CD4-positive, alpha-beta T cell treated with Interleukin-6 at 100 ng/mL for 8 hours (primary cell): ENCODE measurements at places on chromosomes 7 and 10.
A peak's percentile ranks its signal among the peaks of the same experiment; 100 is the strongest.

GRCh38 chr10:119542988-119543813, 682 bp upstream of the RGS10 start:
- peak; percentile 65 for DNase-seq

DNA sequence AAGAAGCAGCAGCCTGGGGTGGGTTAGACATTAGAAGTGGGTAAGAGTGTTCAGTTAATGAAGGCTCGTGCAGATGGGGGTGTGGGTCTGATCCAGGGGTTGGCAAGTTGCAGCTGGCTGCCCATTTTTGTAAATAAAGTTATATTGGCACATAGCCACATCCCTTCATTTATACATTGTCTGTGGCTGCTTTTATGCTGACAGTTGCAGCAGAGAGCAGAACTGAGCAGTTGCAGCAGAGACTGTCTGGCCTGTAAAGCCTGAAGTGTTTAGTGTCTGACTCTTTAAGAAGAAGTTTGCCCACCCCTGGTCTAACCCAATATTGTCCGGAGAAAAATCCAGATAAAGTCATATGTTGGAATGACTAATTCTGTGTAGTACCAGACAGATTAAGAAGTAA, 38.1 kb downstream of the GLRX3 start:
- no peak for DNase-seq

DNA sequence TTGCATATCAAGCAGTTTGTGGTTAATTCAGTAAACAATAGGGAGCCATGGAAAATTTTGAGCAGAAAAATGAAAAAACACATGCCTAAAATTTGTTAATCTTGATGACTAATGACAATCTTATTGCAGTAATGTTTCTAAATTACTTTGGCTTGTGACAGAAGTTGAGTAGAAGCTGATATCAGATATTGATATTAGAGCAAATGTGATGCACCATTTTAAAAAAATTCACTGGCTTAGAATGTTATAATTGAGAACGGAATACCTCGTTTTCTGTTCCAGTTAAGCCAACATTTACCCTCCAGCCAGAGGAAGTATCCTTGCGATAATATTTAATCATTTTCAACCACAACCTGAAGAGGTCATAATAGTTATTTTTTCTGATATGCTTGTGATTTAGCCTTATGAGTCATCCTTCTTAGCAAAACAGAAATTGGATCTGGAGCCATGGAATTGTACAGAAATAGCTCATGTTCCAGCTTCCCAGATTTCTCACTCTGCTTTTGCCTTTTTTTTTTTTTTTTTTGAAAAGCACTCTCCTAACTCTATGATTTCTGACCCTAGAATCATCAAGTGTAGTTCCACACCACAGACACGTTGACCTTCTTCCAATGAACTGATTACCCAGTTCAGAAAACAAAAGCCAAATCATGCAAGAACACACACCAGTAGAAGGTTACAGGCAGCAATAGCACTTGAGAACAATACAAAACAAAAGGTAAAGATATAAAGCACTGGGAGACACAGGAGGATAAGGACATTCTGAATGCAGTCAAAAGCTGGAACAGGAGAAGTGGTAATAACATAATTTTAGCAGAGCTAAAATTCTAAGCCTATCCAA, 96.8 kb upstream of the PHYHIPL start:
- DNase-seq = no peak

DNA sequence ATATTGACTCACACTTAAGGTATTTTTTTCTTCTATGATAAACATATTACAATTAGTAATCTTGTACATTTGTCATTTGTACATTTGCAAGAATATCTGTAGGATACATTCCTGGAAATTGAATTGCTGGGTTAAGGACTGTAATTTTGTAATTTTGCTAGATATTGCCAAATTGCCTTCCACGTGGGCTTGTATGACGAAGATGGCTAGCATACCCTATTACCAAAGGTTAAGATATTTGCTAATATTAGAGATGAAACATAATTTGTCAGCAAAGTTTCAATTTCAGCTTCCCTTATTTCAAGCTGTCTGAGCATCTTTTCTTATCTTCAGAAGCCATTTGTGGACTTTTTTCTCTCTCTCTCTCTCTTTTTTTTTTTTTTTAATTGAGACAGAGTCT, 1.0 kb upstream of the LYZL2 start:
- DNase-seq = no peak

DNA sequence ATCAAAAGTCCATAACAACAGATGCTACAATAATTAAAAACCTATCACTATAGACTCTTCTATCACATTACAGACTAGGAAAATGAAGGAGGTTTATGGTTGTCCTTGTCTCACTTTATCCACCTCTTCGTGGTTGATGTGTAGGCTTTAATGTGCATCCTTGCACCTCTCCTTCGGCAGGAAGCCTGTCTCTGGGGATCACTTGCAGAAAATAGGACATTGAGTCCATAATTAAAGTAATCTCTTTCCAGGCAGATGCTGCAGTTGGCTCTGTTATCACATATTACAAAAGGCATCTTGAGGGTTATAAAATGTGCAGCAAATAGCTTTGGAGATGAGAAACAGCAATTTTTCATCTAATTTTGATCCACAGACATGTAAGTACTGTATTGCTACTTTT, 168.4 kb downstream of the RELN start:
- DNase-seq = no peak

GRCh38 chr7:150443793-150444540, 6.5 kb upstream of the GIMAP8 start:
- DNase-seq = no peak

- no peak for DNase-seq
Observed at GRCh38 chr10:1418031-1418550, 319.2 kb downstream of the ADARB2 start.

DNA sequence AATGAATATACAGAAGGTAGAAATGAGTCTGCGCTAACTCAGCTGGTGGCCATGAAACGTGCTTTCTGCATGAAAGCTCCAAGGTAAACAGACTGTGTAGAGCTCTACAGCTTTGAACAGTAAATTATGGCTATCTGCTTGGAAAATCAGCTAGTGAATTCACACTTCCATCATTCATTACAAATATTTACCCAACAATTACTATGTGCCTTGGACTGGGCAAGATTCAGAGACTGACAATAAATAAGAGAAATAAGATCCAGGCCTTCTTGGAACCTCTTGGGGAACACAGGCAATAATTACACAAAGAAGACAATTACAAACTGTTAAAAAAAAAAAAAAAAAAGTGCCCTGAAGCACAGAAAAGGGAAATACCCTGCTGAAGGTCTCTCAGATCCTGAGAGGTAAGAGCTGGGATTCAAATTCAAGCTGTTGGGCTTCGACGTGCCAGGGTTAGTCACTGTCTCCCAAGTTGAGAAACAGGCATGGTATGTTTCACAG, 15.8 kb downstream of the TSPAN12 start:
- no peak for DNase-seq

DNA sequence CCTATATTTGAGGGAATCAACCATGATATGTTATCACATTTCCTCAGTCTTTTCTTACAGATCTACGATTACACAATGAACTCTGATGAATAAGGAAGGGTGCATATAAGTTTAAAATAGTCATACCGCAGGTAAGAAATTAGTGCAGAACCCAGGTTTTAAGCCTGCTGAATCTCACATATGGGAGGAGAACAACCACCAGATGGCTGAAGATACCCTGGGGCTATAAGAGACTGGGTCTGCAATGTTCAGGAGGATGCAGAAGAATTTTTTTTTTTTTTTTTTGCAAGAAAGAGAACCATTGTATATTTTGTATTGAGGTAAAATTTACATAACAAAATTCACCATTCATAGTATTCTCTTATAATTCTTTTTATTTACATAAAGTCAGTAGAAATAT, 372.3 kb upstream of the MYO3A start:
- DNase-seq = no peak

DNA sequence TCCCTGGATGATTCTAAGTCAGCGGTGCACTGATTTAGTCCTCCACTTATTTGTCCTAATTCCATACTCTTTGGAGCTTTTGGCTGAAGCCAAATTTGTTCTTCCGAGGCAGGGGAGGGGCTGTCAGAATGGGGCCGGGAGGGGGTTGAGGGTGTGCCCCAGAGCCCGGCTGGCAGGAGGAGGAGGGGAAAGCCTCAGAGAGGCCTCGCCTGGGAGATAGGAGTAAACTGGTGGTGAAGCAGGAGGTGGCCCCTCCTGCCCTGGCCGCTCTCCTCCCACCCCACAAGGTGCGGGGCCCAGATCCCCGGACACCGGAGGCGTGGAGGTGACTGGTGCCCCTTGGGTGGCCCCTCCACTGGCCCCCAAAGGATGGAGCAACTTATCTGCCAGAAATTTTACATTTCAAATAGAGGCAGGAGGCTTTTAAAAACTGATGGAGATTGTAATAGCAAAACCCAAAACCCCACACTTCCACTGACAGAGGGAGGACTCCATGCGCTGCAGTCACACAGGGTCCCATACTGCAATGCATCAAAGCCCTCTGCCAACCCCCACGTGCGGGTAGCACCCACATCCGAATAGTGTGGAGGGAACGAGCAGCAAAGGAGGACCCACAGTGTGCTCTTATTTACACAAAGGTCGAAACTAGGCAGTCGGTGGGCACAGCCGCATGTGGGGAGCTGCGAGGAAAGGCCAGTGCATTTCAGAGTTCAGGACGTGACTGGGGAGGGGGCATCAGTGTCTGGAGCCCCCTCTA, 61.9 kb downstream of the CAMK2B start:
- DNase-seq = no peak

DNA sequence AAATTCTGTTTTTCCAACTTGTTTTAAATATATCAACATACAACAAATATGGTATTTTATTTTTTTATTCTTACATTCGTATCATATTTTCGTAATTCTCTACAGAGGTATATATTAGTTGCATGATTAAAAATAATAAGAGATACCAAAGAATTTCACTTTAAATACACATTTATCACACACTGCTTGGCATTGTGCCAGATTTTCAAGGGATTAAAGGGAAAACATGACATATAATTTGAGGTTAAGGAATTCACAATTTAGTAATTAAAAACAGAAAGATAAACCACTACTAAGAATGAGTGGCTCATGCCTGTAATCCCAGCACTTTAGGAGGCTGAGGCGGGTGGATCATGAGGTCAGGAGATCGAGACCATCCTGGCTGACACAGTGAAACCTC, 484.7 kb upstream of the SORCS1 start:
- no peak for DNase-seq

DNA sequence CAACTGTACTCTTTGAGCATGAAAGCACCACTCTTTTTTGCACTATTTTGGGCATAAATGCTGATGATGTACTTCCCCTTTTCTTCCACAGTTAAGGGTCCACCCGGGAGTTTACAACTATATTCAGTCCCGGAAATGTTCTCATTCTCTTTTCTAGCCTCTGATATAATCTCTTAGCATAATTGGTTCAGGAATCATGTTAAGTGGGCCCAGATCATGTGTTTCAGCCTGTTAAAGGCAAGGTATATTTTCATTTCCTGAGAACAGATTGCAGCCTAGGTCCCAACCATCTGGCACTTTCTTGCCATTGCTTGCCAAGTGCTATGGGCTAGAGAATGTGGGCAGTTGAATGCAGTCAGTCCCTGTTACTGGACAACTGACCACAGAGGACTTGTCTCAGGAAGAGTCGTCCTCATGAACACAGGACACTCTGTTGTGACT, 111.4 kb upstream of the GLCCI1 start:
- no peak for DNase-seq

DNA sequence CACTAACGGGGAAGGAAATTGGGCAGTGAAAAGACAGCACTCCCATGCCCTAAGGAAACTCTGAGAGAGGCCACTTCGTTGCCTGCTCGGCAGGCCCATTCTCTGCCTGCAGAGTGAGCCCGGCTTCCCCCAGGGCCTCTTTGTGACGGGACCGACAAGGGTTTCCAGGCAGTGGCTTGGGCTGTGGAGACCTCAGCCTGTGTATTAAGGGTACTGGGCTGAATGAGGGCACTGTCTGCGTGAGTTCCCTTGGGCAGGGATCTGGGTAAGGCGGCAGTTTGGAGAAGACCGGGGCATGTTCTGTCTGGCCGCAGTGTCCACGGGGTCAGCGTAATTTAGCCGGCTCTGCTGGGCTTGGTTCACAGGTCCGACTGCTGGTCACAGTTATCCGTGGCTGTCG, 237.2 kb downstream of the MGMT start:
- no peak for DNase-seq
